ENCODE measurements at places on chromosomes 3 and 15.
A peak's percentile ranks its signal among the peaks of the same experiment; 100 is the strongest.

- H3K27ac ChIP-seq: no peak overlapping the region
- H3K4me3 ChIP-seq: no peak overlapping the region
- H3K27me3 ChIP-seq: no peaks in the 10 kb centered on the region
Measured at GRCh38 chr3:173510565-173510964, 113.0 kb downstream of the NLGN1 start.

DNA sequence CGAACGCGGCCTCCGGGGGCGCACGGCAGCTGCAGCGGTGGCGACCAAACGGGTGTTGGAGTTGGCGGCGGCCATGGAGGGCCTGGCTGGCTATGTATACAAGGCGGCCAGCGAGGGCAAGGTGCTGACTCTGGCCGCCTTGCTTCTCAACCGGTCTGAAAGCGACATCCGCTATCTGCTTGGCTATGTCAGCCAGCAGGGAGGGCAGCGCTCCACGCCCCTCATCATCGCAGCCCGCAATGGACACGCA is 725 bp downstream of the FEM1B start:
- H3K27ac ChIP-seq: peak overlapping the region; percentile 99
- ATAC-seq: no peak
- peak overlapping the region; percentile 58 for H3K4me3 ChIP-seq
- no peaks in the 10 kb centered on the region for H3K4me1 ChIP-seq
- H3K27me3 ChIP-seq: no peaks in the 10 kb centered on the region

GRCh38 chr3:197847866-197848401 is 56.9 kb downstream of the LRCH3 start:
- no peak for ATAC-seq
- H3K4me3 ChIP-seq: peak overlapping the region; percentile 3
- peaks cover 98% of the 10 kb centered on the region for H3K36me3 ChIP-seq
- H3K27ac ChIP-seq: no peak overlapping the region
- H3K4me1 ChIP-seq: no peaks in the 10 kb centered on the region
- no peaks in the 10 kb centered on the region for H3K27me3 ChIP-seq

GRCh38 chr3:12042638-12043037 is 38.5 kb downstream of the SYN2 start:
- H3K36me3 ChIP-seq: no peaks in the 10 kb centered on the region
- no peaks in the 10 kb centered on the region for H3K4me1 ChIP-seq
- no peak overlapping the region for H3K27ac ChIP-seq
- no peak overlapping the region for H3K4me3 ChIP-seq
- no peak for ATAC-seq

DNA sequence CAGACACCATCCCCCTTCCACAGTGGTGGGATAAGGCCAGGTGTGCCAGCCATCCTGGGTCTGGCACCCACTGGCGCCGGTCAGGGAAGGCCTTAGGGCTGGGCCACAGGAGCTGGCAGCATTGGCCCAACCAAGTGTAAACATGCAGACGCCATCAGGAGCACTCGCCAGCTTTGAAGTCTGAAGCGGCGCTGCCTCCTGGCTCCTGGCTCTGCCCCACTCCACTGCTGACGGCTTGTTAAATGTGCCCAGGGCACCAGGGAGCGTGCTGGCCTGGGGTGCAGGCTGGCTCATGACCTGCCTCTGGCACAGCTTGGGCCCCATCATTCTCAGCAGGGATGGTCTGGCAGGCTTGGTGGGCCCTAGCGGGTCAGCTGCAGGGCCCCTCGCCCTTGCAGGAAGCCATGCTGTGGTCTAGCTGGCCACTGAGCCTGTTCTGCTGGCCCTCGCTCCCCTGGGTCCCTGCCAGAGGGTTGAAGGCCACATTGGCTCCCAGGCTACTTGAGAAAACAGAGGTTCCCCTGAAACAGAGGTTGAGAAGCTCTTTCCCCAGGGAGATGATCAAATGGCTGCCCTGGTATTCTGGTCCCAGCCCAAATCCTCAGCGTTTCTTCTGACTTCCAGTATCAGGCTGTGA is 116.6 kb downstream of the DNAJB8 start:
- no peak overlapping the region for H3K4me3 ChIP-seq
- ATAC-seq: no peak
- no peak overlapping the region for H3K27ac ChIP-seq
- H3K4me1 ChIP-seq: no peaks in the 10 kb centered on the region
- no peaks in the 10 kb centered on the region for H3K27me3 ChIP-seq

DNA sequence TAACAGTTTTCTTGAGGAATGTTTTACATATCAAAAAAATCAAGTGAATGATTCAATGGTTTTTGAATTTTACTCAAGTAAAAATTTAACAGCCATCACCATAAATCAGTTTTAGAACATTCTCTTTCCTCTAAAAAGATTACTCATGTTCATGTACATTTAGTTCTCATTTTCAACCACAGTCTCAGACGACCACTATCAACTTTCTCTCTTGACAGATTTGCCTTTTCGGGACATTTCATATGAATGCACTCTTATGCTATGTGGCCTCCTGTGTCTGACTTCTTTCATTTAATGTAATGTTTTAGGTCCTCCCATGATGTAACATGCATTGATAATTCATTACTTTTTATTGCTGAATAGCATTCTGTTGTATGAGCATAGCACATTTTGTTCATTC is 309.3 kb upstream of the PLSCR5 start:
- no peak for ATAC-seq
- H3K27ac ChIP-seq: no peak overlapping the region
- H3K4me3 ChIP-seq: no peak overlapping the region
- no peaks in the 10 kb centered on the region for H3K4me1 ChIP-seq
